ENCODE measurements at places on chromosomes 7 and 10.

- DNase-seq = no peak
Measured at GRCh38 chr10:94037286-94037685, 43.6 kb downstream of the PLCE1 start.

GRCh38 chr10:31215052-31215451 lies 104.0 kb upstream of the ZEB1 start:
- no peak for DNase-seq

- DNase-seq = no peak
Measured at GRCh38 chr7:22896917-22897316, 74.3 kb upstream of the TOMM7 start.

- DNase-seq = no peak
Measured at GRCh38 chr10:72952642-72953158, 1.9 kb downstream of the PLA2G12B start.

DNA sequence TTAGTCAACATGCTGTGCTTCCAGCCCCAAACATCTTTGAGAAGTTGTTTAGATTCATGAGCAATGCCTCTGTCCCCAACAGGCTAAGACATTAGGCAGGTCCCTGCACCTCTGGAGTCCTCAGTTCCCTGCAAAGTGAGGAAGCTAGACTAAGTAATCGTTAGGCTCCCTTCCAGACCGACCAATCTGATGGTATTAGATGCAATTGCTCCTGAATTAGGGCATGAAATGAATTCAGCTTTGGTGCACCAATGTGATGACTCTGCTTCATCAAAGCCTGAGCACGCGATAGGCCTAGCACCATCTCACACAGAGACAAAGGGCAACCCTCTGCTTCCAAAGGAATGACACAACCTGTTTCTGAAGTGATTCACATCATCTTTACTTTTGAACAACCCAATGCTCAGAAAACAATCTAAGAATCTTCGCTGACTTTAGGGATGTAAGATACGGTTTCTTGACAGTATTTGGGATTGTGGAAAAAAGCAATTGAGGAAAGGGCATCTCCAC lies 723 bp upstream of the TES start:
- DNase-seq = no peak

DNA sequence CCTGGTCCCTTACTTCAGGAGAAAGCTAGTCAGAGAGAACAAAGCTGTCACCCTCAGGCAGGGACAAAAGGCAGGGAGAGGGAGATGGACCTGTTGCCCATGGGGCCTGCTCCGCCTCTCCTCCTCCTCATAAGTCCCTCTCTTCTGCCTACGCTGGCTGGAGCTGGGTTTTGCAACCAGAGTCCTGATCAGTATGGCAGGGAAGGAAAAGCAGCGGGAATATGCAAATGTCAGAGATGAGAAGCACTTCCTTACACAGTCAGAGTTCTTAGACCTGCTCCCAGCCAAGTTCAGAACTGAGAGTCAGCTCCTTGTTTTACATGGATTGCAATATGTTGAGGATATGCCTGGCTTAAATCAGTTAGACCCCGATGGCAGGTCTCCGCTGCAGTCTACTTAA lies 231.1 kb downstream of the ADAM12 start:
- DNase-seq = no peak

DNA sequence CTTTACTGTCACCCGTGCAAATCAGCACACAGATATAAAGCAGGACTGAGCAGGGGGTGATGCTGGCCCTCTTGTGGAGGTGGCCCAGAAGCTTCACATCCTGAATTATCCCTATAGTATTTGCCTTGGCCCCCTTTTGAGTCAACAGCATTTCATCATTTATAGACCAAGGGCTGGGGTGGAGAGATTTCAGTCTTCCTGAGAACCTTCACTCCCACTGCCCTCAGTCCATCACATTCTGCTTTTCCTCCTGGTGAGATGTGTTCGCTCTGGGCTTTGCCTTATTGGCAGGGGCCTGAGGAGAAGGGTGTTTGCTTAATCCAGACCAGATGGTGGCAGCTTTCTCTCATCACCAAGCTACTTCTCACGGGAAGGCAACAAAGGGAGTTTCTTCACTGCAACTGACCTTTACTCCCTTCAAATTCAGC lies 47.7 kb downstream of the NOC3L start:
- no peak for DNase-seq

DNA sequence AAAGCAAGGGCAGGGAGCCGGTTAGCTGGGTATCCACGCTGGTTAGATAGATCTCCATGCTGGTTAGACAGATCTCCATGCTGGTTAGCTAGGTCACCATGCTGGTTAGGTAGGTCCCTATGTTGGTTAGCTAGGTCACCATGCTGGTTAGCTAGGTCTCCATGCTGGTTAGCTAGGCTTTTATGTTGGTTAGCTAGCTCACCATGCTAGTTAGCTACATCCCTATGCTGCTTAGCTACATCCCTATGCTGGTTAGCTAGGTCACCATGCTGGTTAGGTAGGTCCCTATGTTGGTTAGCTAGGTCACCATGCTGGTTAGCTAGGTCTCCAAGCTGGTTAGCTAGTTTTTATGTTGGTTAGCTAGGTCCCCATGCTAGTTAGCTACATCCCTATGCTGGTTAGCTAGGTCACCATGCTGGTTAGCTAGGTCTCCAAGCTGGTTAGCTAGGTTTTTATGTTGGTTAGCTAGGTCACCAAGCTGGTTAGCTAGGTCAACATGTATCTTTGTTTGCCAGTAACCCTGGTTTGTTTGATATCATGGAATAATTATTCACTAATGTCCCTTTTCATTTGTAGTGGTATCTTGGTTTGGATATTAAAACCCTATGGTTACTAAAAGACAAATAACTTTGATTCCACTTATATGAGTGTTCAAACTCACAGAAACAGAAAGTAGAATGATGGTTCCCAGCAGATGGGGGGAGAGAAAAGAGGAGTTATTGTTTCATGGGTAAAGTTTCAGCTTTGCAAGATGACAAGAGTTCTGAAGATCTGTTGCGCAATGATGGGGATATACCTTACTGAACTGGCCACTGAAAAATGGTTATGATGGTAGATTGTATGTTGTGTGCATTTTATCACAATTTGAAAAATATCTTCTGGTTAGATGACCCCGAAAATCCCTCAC lies 136.2 kb downstream of the PRPF18 start:
- DNase-seq = no peak

DNA sequence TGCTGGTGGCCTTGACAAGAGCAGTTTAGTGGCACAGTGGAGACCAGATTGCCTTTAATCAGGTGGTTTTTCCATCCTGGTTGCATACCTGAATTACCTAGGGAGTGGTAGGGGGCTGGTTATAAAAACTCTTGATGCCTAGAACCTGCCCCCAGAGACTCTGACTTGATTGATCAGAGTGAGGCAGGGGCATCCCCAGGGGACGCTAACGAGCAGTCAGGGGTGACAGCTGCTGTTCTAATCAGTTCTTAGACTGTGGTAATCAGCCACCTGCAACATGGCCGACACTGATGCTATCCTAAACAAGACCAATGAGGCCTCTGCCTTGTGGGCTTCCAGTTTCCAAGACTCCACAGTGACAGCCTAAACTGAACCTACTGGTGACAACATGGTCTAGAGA lies 2.0 kb upstream of the OPALIN start:
- DNase-seq = no peak

DNA sequence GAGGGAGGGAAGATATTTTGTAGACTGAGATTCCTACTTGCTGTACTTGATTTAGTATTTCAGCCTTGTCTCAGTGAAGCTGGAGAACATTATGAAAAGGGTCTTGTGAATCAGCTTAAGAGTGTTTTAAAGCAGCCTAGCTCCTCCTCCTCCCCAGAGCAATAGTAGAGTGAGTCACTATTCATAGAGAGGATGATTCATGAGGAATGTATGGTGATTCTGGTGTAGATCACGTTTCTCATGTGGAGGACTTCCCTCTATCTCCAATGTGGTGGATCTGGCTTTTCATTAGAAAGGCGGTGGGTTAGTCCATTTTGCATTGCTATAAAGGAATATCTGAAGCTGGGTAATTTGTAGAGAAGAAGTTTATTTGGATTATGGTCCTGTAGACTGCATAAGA lies 340.1 kb upstream of the CHRM2 start:
- DNase-seq = no peak

- DNase-seq = peak; percentile 51
Measured at GRCh38 chr7:102874166-102874829, 38.5 kb upstream of the LRRC17 start.

- DNase-seq = no peak
Measured at GRCh38 chr10:18563003-18563726, 88.2 kb downstream of the NSUN6 start.

- DNase-seq = no peak
Measured at GRCh38 chr10:77504873-77505257, 132.7 kb downstream of the KCNMA1 start.

DNA sequence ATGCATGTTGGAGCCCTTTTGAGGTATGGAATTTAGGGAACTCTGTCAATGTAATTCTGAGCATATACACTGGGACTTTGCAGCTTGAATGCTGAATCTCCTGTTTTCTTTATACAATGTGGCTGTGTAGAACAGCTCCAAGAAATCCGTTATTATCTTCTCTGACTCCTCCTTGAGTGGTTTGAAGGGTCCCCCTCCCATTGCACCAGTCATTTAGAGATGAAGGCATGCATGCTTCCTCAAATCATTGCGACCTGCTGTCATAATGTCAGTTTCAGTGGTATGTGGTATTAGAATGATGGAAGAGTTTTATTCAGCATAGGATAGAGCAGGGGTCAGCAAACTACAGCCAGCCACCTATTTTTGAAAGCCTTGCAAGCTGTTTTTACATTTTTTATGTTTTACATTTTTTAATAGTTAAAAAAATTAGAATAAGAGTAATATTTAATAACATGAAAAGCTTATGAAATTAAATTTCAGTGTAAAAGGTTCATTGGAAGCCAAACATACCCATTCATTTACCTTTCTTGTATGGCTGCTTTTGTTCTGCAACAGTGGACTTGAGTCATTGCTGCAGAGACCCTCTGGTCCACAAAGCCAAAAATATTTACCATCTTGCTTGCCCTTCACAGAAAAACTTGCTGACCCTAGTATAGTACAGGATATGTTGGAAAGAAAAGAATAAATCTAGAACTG lies 8.1 kb downstream of the STK17A start:
- DNase-seq = peak; percentile 64

GRCh38 chr10:103849880-103850571 lies 5.3 kb downstream of the SH3PXD2A start:
- no peak for DNase-seq

DNA sequence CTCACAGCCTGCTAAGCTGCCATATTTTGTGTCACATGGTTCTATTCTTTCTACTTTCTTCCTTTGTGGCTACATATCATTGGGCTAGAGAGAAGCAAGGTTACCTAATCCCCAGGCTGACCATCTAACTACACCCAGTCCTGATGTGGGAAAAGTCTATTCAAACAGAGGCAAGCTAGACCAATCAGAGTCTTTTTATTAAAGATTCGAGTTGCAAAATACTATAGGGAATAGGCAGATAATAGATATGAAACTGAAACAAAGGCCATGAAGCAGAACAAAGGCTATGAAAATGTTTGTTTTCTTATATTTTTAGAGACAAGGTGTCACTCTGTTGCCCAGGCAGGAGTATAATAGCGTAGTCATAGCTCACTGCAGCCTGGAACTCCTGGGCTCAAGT lies 36.7 kb downstream of the MTERF1 start:
- peak; percentile 18 for DNase-seq

DNA sequence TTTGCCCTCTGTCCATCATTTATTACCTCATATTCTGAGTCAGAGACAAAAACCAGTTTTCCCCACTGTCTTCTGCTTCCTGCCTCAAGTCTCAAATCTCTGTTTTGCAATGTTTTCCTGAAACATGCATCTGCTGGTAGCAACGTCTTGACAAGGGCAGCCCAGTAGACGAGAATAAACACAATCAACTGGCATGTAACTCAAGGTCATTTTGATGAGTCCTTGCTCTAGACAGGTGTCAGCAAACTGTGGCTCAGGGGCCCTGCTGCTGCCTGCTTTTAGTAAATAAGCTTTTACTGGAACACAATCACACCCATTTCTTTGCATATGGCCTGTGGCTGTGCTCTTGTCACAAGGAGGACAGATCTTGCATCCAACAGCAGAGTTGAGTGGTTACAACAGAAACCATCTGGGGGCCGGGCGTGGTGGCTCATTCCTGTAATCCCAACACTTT lies 59.8 kb downstream of the ITIH5 start:
- no peak for DNase-seq

DNA sequence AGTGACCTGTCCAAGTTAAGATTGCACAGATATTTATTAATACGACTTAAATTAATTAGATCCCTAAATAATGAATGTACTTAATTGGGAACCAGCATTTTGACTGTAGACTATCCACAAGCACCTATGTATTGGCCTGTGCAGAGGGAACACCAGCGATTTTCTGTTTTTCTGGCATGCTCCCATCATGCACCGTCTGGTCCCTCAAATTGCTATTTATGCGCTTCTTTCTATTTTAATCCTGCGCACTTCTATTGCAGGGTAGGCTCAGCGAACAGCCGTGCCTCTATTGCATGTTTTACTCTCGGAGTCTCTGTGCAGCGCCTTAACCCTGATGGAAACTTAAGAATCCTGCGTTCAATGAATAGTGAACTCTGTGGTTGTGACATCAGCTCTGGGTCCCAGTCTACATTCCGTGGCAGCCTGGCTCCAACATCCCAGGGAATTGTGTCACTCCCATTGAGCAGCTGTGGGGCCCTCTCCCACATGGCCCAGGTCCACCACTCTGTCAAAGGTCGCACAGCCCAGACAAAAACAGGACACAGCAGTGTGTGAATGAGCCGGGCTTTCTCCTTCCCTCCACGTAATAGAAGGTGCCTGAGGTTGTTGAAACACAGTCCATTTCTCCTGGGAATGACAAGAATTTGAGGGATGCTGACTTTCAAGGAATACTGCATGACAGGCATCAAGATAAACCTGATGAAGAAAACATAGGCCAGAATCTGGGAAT lies 239.7 kb upstream of the KLF6 start:
- DNase-seq = no peak

- no peak for DNase-seq
Measured at GRCh38 chr10:96584035-96584434, 2.8 kb downstream of the TM9SF3 start.

DNA sequence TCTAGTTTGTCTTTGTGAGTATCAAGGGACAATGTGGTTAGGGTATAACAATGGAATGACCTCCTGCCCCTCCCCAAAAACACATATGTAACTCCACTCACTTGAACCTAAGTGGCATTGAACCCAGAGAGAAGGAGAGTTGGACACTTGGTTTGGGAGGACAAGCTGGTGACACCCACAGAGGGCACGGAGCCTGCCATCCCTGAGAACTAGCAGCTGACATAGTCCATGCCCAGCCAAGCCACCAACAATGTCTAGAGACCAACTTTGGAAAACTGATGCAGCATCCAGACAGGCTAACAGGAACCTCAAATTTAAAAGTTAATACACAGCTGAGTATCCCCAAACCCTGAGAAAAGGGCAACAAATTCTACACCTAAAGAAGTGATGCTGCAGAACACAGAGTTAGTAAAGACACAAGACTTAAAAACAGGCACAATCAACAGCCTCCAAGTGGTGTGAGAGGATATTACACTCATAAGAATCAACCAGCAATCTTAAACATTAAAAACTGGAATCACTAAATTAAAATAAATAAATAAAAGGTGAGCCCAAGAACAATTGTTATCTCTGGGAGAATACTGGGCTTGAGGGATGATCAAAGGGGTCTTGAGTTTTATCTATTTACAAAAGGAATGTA lies 27.2 kb downstream of the NUDCD3 start:
- DNase-seq = no peak

Measured in GM06990 (cell line).